ENCODE measurements at places on chromosomes 16 and 17.

DNA sequence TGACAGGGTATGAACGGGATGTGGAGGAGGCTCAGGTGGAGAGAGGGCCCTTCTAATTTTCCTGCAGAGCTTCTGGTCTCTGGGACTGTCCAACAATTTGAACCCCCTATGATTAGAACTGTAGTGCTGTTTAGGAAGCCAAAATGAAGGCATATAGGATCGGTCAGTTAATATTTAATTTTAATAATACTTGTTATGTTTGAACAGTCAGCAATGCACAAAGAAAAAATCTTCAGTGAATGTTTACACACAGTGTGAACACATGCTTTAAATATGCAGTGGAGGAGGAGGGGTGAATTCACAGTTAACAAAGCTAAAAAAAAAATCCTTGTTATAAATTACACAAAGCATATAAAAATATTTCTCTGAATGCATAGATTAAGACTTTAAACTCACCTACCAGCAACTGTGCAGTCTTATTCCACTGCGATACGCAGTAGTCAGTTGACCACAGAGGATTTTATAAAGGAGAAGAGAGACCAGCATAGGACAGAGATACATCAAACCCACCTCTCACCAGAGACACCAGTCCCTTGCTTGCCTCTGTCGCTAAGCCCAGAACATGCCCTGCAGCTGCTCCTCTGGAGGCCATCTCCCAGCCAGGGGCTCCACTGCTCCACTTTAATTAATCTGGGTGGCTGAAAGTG is 14.6 kb downstream of the ANKRD40 start:
- DNase-seq = no peak

DNA sequence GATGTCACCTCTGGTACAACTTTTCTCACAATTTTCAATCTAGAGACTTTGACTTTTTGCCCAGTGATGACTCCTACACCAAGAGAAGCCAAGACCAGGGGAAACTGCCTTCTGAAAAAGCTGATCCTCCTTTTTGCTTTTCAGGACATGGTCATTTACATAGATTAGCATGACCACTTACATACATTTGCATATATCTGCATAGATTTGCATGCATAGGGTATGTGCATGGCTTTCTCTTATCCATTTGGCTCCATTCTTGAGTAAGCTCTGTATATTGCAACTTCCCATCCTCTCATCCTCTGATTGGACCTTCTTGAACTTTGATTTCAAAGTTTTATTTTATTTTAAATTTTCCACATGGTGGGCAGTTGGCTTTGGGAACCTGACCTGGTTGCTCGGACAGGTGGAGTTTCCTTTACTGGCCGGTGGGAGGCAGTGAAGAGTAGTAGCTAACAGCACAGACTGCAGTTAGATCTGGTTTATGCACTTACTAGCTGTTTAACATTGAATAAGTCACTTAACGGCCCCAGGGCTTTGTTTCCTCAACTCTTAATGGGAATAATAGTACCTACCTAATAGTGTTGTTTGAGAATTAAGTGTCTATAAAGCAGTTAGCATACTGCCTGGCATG is 92.9 kb downstream of the GPR139 start:
- no peak for DNase-seq

DNA sequence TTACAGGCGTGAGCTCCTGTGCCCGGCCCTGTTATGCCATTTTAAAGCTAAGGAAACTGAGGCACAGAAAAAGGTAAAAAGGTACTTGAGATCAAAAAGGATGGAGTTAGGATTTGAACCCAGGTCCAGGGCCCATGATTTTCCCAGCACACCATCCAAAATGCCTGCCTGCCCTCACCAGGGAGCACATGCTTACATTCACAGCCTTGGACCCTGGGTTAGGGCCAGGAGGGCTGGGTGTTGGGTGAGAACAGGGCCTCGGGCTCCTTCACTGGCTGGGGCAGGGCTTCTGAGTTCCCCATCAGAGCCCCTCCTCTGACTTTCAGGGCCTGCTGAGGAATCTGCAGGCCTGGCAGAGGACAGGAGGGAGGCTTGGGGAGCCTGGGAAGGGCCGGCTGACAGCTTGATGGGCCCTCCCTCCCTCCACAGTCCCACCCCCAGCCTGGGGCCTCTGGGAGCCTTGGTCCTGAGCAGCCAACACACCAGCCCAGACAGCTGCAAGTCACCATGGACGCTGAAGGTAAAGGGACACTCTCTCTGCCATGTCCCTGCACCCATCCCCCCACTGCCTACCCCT is at the start of gene QPRT:
Gene QPRT (plus strand): TSS at position 490 of the 577 bp plus-strand sequence. CDS start 18 bp downstream, at position 508.
- DNase-seq = no peak

- no peak for DNase-seq
Measured at GRCh38 chr17:2511138-2511461, 588 bp downstream of the METTL16 start.

DNA sequence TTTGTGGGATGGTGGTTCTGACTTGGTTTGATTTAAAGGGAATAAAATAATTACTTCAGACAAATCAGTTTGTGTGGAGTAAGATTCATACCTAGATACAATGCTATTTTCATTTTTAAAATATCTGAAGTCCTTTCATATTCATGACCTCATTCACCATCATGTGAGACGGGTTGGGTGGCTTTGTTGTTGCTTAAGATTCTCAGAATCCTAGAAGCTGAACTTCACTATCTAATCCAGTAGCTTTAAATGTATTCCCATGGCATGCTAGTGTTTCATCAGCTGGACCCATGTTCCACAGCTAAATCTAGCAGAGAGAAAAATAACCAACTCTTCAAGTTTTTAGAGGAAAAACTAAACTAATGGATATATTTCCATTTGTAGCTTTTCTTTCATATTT is 2.7 kb upstream of the AMFR start:
- no peak for DNase-seq

DNA sequence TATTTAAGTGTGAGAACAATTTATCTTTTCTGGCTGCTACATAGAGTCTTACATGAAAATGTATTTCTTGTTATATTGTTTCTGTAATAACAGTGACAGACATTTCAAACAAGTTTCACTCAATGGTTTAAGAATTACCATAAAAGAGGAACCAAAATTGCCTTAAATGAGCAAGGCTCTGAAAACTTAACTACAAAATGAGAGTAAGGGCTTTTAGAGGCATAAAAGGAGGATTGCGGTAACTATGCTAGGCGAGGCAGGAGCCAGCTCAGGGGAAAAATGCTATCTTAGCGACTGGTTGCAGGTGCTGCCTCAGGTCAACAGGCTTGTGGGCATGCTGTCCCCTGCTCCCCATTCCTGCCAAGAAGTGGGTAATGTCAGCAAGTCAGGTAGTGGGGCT is 81.7 kb upstream of the MSI2 start:
- DNase-seq = no peak

DNA sequence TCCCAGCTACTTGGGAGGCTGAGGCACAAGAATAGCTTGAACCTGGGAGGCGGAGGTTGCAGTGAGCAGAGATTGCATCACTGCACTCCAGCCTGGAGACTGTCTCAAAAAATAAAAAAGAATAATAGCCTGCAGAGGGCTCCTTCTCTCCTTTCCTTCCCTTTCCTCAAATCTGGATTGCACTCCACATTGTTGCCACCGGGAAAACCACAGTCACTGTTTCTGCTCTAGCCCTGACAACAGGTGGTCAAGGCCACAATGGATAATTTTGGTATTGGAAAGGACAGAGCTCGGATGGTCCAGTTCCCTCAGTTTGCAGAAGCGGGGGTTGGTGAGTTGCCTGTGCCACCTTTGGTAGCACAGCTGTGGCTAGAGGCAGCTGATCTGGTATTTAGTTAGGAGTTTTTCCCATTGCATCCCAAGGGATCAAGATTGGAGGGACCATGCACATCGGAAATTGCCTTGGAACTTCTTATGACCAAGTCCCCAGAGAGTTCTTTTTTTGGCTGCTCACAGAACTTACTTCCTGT is 44.7 kb upstream of the PRSS54 start:
- no peak for DNase-seq

Data from SK-N-MC (cell line).